ENCODE measurements at places on chromosomes 1 and 21.

GRCh38 chr1:48049823-48050535 lies 52.8 kb upstream of the TRABD2B start:
- DNase-seq = no peak

DNA sequence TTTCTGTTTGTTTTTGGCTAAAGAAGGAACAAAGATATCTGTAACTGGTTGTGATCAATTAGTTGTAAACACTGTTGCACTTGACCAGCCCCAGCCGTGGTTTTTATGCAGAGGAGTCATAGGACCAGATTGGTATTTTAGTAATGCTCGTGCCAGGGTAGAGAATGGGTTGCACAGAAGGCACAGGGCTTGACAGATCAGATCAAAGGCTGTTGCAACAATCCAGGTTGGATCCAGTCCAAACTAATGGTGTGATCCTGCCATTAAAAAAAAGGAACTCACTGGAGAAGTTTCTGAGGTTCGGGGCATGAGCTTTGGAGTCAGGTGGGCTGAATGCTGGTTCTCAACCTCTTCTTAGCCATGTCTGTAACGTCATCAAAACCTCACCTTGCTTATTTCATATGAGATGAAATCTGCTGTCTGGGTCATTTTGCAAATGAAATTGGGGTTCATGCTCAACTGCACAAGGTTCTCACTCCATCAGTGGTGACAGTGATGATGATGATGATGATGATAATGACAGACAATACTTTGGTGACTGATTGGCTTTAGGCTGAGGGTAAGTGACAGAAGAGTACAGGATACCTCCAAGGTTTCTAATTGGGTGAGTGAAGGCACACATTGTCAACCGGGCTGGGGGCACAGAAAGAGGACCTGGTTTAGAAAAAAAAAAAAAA lies 43.1 kb downstream of the ZNF281 start:
- no peak for DNase-seq

- no peak for DNase-seq
Measured at GRCh38 chr1:64087768-64088167, 115.7 kb upstream of the UBE2U start.

DNA sequence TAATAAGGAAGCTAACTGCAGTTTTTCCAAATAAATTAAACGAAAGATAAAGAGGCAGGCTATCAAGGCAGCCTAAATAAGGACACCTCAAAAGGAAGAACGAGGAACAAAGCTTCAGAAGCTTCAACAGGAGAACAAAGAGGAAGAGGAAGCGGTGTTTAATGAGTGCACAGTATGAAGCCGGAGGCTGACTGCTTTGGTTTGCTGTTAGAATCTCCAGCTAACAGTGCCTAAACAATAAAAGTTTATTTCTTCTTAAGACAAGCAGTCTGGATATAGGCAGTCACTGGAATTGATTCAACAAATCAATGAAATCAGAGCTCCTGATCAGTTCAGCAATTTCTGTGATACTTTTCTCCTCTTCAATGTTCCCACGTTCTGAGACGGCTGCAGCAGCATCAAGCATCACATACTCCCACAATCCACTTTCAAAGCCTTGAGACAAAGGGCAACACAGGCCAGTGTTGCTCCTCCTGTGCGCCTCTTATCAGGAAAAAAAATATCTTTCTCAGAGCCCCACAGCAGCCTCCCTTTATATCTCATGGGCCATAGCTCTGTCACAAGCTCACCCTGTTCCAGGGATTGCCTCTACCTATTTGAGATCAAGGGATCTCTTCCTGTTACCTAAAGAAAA lies 365.6 kb upstream of the ST6GALNAC5 start:
- DNase-seq = no peak

DNA sequence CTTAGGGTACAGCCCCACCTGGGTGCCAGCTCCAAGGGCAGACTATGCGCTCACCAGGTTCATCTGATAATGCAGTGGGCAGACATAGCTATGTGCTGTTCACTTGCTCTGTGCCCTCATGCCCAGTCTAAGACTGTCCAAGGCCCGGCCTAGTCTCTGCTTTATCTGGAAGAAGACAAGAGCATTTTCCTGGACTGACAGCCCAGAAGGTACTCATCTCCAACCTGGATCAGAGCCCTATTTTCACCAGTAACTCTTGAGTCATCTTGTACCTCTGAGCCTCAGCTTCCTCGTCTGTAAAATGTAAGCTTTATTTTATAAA lies 28.5 kb upstream of the LRRC8C start:
- DNase-seq = no peak

- no peak for DNase-seq
Measured at GRCh38 chr1:145972580-145972979, 8.1 kb downstream of the POLR3GL start.

DNA sequence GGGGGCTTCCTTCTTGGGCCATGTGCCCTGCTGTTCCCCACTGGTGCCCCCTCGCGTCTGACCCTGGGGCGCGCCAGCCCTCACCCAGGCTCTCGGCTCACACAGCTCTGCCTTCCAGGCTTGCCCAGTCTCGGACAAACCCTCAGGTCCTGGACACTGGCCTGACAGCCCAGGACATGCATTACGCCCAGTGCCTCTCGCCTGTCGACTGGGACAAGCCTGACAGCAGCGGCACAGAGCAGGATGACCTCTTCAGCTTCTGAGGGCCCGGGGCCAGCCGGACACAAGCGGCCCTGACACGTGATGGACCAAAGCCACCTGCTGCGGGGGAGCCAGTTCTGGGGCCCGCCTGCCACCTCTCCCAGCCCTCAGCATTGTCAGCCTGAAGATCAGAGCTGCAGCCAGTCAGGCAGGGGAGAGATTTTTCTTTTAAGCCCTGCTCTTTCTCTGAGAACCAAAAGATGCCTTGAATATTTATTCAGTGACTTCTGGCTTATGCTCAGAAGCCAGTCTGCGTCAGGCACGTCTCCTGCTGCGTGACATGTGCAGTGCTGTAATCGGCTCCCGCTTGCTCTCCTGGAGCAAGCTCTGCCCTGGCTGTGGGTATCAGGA lies 23.4 kb downstream of the LDLRAP1 start:
- no peak for DNase-seq

GRCh38 chr1:221689138-221689537 lies 52.8 kb downstream of the DUSP10 start:
- DNase-seq = no peak

GRCh38 chr1:184212649-184213314 lies 161.3 kb downstream of the TSEN15 start:
- DNase-seq = no peak

DNA sequence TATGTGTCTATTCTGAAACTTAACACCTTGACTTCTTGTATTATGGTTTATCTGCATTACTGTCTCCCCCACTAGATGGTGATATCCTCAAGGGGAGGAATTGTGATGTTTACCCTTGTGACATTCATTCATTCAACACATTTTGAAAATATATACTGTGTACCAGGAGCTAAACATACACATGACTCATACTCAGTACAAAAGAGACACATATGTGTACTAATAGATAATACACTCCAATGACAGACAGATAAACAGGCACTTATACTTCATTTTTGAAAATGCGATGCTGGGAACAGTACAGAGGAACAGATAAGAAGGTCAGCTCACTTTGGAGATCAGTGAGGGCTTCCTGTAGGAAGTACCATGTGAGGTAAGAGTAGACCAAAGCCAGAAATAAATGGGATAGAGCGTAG lies 8.9 kb upstream of the RAB3GAP2 start:
- no peak for DNase-seq

DNA sequence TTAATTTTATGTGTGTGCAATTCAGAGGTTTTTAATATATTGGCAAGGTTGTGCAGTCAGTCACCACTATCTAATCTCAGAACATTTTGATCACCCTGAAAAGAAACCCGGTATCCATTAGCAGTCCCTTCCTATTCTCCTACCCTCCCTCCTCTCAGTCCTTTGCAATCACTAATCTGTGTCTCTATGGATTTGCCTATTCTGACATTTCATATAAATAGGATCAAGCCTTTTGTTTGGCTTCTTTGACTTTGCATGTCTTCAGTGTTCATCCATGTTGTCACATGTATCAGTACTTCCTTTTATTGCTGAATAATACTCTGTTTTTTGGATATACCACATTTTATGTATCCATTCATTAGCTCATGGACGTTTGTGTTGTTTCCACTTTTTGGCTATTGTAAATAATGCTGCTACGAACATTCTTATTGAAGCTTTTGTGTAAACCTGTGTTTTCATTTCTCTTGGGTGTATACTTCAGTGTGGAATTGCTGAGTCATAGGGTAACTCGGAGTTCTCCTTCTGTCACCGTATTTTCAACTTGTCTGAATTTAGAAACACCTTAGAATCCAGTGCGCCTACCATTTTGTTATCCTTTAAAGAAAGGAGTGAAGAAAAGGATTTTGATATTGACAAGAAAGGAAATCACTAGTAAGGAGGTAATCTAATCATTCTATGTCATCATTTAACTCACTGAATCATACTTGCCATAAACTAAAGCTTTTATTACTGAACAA lies 3.4 kb downstream of the CEP85 start:
- no peak for DNase-seq

- DNase-seq = no peak
Measured at GRCh38 chr1:200029035-200029821, 1.7 kb downstream of the NR5A2 start.

GRCh38 chr1:153368495-153368894 lies 6.9 kb downstream of the S100A12 start:
- DNase-seq = no peak

DNA sequence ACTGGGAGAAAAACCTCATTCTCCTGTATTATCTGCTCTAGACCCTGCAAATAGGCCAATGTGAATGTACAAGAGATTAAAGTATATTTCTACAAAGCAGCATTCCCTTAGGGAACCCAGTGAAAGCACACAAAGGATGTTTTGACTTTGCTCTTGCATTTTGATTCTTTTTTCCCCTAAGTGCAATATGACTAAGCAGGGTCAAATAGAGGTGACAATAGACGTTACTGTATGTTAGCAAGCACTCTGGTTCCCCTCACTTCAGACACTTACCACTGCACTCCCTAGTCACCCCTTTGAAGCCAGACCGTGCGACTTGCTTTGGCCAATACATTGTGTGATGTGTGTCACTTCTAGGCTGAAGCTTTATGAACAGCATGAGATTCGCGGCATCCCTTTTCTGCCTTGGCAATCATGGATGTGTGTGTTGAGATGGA lies 209.7 kb downstream of the RHOU start:
- no peak for DNase-seq

DNA sequence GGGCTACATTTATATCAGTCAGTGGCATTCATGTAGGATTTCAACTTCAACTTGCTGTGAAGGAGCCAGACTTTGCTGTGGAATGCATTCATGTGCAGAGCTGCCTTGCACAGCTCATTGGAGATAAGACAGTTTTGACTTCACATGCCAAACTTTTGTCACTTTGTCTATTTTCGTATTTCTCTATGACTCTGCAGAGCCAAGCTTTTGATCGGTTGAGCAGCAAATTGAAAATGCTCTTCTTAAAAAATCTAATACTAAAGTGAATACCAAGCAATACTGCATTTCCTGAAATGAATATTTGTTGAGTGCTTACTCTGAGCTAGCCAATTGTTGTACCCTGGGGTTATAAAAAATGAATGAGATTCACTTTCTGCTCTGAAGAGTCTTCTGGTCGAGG lies 388.7 kb downstream of the ST6GALNAC3 start:
- DNase-seq = no peak

- no peak for DNase-seq
Measured at GRCh38 chr21:41764558-41765419, 2.1 kb downstream of the RIPK4 start.

DNA sequence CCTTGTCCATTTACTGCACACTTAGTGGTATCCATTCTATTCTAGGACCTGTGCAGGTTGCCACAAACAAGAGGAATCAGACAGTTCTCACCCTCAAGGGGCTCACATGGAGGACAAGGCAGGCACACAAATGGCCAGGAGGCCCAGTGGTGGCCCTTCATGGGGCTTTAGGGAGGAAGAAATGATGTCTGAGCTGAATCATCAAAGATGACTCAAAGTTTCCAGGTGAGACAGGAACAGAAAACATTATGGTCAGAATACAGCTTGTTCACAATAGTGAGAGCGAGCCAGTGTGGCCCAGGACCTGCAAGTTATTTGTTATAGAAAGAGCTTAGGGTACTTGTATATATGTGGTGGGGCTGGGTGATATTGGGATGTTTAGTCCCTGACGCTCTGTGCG lies 26.4 kb downstream of the SHISAL2A start:
- DNase-seq = no peak

DNA sequence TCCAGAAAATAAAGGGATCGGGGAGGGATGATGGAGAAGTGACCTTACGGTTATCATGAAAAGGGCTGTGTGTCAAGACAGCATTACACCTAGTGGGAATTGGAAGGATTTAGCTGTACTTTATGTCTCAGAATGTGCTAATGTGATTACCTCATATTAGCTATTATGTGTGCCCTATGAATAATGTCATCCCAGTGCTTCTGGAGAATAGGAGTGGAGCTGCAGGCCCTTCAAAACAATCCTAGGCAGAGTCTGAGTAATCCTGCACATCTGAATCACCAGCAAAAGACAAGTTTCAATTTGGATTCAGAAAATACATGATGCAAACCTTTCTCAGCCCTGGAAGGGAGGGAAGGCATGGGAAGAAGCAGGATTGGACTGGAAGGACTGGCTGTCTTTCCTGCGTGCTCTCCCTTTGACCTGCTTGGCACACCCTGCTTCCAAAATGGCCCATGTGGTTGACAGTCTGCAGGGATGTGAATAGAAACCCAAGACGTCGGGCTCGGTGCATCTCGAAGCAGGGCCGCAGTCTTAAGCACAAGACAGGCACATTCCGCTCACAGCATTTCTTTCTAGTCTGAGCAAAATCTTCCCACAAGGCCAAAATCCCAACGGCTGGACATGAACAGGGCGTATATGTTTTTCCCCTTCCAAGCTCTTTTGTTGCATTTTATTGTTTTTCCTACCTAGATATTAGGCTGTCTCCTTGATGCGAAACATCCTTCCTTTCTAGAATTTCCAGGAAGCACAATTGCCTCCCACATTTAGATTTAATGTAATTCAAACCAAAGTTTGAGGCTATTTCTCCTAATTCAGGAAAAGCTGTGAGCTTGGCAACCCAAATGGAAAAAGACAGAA lies 54.3 kb upstream of the TARBP1 start:
- no peak for DNase-seq

- no peak for DNase-seq
Measured at GRCh38 chr1:46903481-46903880, 37.8 kb downstream of the CYP4A11 start.

GRCh38 chr1:224505454-224506093 lies 71.0 kb upstream of the WDR26 start:
- no peak for DNase-seq

- DNase-seq = no peak
Measured at GRCh38 chr1:36008546-36009197, 75.2 kb upstream of the TEKT2 start.

- DNase-seq = peak; percentile 50
Measured at GRCh38 chr1:212700892-212701819, 1.5 kb upstream of the BATF3 start.

GRCh38 chr1:27630859-27631491 lies 4.0 kb downstream of the FGR start:
- DNase-seq = no peak

DNA sequence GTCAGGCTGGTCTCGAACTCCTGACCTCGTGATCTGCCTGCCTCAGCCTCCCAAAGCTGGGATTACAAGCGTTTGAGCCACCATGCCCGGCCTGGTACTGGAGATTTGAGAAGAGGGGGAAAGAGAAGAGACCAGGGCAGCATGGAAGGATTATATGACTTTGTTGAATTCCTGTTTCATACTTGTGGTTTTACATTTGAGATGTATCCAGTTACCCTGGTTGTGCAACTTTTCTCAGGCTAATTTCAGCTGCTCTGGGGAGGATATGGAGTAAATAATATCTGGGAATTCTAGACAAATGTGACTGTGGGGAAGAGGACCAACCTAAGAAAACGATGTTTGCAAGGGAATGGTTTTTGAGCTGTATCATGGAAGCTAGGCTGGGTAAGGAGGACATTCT lies 89.5 kb upstream of the GREM2 start:
- DNase-seq = no peak

Measured in omental fat pad (tissue), 4 donors.